Large intestine (tissue), 12 donors: ENCODE measurements at places on chromosomes 16 and 17.
A peak's percentile ranks its signal among the peaks of the same experiment; 100 is the strongest.

GRCh38 chr16:648071-648780 is 939 bp upstream of the WDR90 start:
- DNase-seq: peak; percentile 42

DNA sequence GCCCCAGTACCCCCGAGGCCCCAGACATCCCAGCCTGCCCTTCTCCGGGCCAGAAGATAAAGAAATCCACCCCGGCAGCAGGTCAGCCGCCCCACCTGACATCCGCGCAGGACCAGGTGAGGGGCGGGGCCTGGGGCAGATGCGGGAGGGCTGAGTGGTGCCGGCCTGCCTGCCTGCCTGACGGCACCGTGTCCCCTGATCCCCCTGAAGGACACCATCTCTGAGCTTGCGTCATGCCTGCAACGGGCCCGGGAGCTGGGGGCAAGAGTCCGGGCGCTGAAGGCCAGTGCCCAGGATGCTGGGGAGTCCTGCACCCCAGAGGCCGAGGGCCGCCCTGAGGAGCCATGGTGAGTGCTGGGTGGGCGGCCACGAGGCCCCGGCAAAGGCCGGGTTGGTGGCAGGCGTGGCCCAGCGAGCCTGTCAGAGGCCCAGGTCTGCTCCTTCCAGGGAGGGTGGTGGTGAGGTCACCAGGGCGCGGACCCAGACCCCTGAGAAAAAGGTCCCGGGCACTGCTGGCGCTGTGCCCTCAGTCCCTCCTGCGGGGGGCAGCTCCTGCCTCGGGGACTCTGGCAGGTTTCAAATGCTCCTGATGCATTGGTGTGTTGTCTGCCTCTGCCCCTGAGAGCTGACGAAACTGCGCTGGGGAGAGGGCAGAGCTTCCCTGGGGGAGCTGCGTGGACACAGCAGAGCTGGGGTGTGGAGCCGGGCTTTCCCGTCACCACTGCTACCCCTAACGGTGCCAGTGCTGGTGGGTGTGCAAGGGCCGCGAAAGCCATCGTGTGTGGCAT is 1.2 kb downstream of the CDT1 start:
- peak; percentile 70 for DNase-seq

- no peak for DNase-seq
Observed at GRCh38 chr16:56780646-56781045, 50.7 kb downstream of the NUP93 start.

DNA sequence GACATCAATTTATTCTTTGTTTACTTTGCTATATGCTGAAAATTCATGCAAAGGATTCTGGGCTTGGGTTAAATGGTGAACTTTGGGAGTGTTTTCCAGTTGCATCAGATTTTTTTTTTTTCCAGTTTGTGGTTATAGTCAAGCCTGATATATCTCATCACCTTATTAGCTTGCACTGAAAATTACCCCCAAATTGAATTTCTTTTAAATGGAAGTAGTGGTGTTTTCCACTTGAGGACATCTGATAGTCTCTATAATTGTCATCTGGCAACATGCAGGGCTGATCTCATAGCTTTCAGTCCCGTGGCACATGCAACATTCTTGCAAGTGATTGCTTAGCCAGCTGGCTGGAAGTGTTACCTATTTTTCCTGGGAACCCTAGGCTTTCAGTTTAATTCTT is 4.7 kb upstream of the KRTAP3-1 start:
- DNase-seq: no peak

DNA sequence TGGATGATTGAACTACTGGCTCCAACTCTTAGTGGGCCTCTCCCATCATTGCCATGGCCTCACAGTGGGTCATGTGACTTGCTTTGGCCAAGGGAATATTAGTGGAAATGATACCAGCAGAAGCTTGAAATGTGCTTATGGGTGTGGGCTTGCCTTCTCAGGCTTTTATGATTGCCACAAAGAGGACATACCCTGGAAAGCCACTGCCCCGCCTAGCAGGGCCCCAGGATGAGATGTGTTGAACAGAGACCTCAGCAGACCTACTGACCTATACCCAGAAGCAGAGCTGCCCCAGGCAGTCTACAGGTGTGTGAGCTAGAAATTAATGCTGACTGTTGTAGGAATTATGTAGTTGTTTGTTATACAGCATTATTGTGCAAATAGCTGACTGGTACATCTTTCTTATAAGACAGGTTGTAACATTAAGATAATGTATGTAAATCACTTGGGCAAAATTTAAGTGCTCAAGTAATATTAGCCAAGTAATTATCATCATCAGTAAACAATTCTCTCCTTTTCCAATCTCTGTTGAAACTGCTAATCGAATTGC is 67.8 kb upstream of the CDH5 start:
- DNase-seq: no peak

DNA sequence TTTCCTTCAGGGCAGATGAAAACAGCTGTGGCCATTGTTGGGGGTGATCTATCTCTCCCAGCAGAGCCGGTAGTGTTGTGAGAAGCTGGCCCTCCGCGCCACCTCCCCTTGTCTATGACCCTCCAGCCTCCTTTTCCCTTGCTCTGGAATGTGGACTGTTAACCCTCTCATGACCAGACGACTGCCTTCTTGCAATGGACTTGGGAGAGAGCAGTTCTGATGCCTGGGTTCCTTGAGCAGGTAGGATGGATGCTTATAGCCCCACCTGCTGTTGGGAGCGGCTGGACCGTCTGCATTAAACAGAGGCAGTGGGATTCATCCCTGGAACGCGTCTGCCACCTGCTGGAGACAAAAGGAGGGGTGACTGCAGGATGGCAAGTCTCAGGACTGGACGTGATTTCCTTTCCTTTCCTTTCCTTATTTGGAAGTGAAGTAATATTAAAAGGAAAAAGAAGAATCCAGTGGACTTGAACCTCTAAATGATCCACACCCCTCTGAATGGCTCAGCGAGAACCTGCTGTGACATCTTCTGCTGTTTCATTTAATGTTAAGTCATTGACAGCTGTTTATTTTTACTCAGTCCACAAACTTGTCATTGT is 1.8 kb upstream of the SOST start:
- peak; percentile 94 for DNase-seq

GRCh38 chr17:46266656-46267544 is 28.0 kb upstream of the LRRC37A start:
- DNase-seq: peak; percentile 93

GRCh38 chr17:78529871-78530670 is 47.1 kb downstream of the DNAH17 start:
- no peak for DNase-seq

DNA sequence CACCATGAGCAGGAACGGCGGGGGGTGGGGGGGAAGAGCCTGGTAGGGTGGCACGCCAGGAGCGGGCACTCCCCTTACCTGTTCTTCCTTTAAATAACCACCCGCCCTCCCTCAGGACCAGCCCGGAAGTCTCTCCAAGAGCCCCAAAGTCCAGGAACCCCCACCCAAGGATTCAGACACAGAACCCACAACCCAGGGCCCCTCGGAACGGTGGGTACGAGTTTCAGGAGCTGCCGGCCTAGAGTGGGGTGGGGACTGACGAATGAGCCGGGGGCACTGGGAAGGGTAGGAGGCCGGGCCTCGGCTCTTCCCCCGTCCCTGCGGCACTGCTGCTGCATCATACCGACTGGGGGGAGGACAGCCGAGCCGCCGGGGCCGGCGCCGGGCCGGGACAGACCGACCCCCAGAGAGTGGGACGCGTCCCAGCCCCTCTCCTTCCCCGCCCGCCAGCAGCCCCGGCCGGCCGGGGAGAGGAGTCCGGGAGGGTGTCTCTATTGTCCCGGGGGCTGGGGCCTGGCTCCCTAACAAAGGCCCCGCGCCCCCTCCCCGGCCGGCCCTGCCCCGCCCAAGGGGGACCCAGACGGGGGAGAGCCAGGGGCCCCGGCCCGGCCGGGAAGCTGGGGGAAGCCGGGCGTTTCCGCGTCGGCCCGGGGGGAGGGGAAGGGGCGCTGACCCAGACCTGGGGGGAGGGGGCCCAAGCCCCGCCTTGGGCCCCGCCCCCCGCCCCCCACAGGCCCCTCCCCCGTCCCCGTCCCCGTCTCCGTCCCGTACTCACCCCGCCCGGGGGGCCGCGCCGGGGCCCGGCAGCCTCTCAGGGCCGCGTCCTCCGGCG is 747 bp downstream of the ATXN7L3 start:
- peak; percentile 38 for DNase-seq

DNA sequence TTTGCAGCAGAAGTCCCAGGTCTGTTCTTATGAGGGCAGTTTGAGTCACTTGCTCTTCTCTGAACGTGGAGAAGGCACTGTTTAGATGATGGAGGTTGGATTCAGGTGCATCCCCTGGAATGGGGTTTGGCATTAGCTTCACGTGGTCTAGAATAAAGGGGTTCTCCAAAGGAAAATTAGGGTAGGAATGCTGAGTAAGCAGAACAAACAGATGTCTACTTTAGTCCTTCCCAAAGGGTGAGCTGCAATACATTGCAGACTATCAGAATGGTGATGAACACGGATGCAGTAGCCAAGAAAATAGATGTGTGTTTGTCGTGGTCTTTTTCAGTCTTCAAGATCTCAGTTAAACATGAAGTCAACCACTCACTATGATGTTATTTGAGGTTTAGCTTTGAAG is 3.3 kb upstream of the CBLN1 start:
- no peak for DNase-seq

- no peak for DNase-seq
Observed at GRCh38 chr17:35476283-35476820, 27.8 kb upstream of the SLFN13 start.
